Activated T-cell treated with anti-CD3 and anti-CD28 coated beads for 24 hours (primary cell): ENCODE measurements at places on chromosomes 3 and 15.

DNA sequence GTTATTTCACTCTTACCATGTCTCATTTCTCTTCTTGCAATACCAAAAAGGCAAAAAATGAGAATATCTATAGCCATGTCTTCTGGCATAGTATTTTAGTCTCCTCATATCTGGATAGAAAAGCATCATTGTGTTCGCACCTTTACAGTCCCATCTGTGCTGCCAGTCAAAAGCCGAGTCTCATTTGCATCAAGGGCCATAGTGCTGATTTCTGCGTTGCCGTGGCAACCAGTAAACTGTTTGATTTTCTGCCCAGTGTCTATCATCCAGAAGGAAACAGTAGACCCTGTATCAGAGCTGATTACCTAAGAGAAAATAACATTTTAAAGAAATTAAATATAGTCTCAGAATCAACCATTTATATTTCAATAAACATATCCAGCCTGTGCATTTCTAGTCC, 86.1 kb upstream of the SERPINI2 start:
- no peak for DNase-seq

DNA sequence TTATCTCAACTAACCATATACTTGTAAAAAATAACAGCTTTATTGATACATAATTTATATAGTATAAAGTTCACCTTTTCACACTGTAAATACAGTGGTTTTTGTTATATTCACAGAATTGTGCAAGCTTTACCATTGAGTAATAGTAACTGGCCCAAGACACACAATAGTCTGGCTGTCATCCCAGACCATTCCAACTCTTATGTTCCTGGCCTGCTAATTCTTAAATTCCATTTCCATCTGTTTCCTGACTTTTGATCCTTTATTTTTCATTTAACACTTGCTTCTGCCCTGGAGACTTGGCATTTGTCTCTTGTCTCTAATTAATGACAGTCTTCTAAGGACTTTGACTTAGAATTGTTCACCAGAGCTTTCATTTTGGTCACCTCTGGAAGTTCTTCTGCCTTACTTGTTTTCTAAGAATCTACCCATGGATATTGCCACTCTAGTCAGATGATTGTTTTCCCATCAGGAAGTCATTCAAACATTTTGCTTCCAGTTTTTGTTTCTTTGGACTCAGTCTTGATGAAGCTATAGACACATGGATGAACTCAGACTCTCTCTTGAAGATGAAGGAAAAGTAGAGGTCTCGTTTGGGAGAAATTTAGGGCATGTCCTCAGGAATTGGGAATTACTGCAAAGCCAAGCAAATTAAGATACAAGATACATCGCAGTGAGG, 27.2 kb upstream of the PLSCR4 start:
- DNase-seq = no peak

DNA sequence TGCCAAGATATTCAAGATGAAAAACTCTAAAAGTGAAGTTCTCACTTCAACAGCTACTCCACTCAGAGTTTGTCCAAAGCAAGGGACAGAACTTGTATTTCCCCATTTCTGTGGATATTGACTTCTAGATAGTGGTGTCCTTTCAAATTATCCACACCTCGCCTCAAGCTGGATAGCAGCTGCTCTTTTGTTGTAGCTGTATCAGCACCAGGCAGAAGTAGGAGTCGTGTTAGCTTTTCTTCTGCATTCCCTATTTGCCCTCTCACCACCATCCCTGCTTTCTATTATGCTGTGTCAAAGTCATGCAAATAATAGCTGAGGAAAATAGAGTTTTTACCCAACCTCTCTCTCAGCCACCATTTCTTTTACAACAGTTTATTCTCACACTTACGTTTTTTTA, 303.8 kb downstream of the EPHA3 start:
- DNase-seq = no peak

DNA sequence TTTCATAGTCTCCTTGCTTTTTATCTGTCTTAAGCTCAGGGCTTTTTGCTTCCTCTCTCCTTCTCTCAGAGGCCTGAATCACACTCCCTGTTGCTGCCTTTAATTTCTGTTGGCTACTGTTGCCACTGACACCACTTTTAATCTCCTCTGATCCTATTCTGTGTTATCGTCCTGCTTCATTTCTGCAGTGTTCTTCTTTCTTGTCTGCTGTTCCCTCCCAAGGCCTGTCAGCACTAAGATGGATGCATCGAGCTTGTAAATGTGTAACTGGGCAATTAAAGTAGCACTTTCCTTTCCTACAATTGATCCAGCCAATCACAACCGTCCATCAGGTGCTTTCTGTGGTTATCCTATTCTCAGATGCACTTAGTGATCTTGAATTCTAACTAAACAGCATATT, 71.3 kb upstream of the VEPH1 start:
- no peak for DNase-seq

DNA sequence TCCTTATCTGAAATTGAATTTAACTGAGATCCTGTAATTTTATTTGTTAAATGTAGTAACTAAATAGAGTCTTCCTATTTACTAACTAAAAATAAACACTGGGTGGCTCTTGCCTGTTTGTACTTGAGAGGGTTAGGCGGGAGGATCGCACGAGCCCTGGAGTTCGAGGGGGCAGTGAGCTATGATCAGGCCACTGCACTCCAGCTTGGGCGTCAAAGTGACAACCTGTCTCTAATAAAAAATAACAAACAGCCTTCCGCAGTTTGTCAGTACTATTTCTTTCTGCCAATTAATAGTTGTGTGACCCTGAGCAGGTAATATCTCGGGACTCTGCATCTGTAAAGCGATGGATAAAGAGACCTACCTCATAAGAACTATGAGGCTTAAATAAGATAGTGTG, 768 bp upstream of the PDE12 start:
- no peak for DNase-seq

- no peak for DNase-seq
Observed at GRCh38 chr3:105429034-105429762, 62.5 kb downstream of the ALCAM start.

- DNase-seq = no peak
Observed at GRCh38 chr3:713006-713621, 379.7 kb upstream of the CNTN6 start.

GRCh38 chr15:71628988-71629770, 181.2 kb upstream of the NR2E3 start:
- DNase-seq = no peak

- DNase-seq = no peak
Observed at GRCh38 chr3:42589382-42590109, 1.1 kb upstream of the SS18L2 start.

GRCh38 chr3:99789011-99789721, 28.5 kb upstream of the CMSS1 start:
- no peak for DNase-seq

- no peak for DNase-seq
Observed at GRCh38 chr3:111662907-111663306, 67.8 kb upstream of the ZBED2 start.

GRCh38 chr15:50686469-50687301, at the start of gene TRPM7:
TRPM7 (minus strand) TSS chr15:50686797; CDS start chr15:50686533, 264 bp downstream.
- peak; percentile 84 for DNase-seq

- no peak for DNase-seq
Observed at GRCh38 chr15:89504166-89504565, 7.8 kb upstream of the RHCG start.

DNA sequence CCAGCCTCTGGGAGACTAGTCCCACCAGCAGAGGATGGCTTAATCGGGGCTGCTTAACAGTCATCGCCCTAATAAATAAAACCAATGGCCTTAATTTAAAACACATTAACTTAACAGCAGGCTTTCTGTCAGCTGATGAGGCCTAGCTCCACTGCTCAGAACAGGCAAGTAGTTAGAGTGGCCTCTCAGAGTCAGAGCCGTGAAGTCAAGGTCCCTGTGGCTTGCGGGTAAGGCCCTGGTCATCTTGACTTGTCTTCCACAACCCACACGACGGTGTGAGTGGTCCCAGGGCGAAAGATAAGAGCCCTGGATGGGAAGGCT, 11.8 kb downstream of the XXYLT1 start:
- no peak for DNase-seq

DNA sequence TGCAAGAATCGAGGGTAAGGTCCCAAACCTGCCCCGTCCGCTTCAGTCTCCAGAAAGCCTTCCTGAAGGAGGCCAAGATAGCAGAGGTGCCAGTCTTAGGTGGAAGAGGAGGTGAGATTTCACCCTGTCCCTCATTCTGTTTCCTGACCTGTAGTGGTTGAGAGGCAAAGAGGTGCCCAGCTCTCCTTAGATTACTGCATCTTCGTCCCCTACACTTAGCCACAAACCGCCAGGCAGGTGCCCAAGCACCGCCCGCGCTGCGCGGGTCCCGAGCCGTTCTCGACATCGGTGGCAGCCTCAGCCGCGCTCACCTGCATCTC, 23.8 kb upstream of the POLG start:
- no peak for DNase-seq

GRCh38 chr3:31544634-31545033, 11.9 kb downstream of the STT3B start:
- no peak for DNase-seq

- peak; percentile 46 for DNase-seq
Observed at GRCh38 chr15:85380812-85381642, 624 bp downstream of the AKAP13 start.

DNA sequence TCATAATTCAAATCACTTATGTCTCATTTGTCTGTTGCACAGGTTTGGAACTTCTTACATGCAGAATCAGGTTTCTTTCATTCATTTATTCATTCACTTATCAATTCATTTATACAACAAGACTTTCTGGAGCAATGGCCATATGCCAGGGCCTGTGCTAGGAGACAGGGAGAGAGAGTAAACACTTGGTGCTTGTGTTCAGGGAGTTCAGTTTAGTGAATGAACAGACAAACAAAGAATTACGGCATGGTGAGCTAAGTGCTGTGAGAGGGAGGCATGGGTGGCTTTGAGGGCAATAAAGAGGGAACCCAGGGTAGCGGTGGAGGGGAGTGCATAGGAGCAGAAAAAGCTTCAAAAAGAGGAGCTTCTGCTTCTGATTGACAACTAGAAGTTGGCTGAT, 8.5 kb upstream of the IREB2 start:
- no peak for DNase-seq

DNA sequence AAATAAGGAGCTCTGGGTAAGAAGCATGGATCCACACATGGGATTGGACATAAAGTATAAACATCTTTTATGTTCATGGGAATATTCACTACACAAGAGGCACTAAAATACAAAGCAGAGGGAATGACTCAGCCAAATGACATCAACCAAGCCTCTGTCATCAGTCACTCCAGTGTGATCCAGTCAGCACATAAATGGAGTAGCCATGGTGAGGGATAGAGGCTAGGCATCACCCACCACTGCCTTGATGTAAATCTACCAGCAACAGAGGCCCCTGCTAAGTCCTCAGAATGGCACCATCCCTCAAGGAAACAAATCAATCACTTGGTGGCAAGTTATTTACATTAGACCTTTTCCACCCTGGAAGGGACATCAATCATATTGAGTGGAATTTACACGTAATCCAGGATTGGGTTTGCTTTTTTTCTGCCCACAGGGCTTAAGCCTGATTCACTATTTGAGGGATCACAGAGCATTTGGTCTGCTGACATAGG, 27.2 kb downstream of the VEPH1 start:
- DNase-seq = no peak

DNA sequence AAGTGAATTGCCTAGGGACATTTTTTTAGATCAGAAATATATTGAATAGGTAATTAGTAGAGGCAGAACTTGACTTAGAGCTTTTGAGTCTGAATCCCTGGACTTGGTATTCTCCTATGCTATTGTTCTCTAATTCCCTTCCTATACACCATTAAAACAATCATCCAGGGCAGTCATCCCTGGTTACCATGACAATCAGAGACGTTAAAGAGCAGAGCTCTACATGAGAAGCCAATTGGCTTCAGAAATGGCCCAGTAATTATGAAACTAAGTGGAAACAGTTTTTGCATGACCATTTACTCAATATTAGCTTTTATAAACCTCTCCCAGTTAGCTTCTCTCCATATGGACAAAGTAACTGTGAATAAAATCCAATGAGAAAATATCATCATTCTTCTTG, 182.1 kb upstream of the TP63 start:
- no peak for DNase-seq
